ENCODE measurements at places on chromosomes 2 and 18.

- no peak for DNase-seq
Observed at GRCh38 chr2:71796174-71796593, 342.8 kb downstream of the DYSF start.

- DNase-seq: no peak
Observed at GRCh38 chr2:8090748-8091700, 590.8 kb upstream of the ID2 start.

- DNase-seq: peak; percentile 41
Observed at GRCh38 chr2:62423883-62424458, 82.0 kb downstream of the TMEM17 start.

DNA sequence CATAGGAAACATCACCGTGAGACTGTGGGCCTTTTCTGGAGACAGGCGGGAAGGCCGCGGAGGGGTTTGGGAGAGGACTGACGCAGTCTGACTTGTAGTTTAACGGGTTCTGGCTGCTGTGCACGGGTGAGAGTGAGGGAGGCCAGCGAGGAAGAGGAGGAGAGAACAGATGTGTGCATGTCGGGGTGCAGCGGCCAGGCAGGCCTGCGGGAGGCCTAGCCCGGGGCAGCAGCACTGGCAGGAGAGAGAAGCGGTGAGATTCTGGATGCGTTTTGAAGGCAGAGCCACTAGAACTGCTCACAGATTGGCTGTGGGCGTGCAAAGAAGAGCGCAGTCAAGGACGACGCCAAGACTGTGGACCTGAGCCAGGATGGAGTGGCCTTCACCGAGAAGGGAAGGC is 53.9 kb downstream of the PTGR3 start:
- DNase-seq: no peak

DNA sequence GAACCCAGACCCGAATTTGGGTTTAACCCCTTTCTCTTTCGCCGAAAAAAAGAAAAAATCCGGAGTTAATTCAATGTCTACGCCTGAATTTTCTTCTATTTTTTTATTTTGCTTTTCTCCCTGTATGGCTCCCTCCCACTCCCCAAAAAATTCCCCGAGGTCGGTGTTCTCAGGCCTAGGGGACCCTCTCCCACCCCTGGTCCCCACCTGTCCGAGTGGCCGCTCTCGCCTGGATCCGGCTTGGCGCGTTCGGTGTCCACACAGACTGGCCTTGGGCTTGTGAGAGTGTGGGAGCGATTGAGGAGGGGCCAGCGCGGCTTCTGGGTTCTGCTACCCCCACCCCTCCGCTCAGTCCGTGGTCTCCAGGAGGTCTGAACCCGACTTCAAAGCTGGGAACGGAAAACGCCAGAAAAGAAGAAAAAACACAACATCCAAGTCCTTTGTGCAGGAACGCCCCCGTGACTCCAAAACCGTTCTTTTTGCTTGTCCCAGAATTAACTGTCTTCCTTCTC is 5.7 kb upstream of the EN1 start:
- no peak for DNase-seq

DNA sequence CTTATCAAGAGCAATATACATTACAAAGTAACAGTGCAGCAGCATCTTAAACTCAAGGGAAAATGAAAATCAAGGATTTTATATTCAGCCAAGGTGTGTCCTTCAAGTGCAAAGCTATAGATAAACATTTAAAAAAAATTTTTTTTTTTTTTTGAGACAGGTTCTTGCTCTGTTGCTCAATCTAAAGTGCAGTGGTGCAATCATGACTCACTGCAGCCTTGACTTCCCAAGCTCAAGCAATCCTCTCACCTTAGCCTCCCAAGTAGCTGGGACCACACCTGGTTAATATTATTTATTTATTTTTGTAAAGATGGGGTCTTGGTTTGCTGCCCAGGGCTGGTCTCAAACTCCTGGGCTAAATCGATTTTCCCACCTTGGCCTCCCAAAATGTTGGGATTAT is 9.0 kb downstream of the CDKL4 start:
- DNase-seq: no peak

GRCh38 chr18:55918444-55918843 is 330.5 kb upstream of the TCF4 start:
- no peak for DNase-seq

DNA sequence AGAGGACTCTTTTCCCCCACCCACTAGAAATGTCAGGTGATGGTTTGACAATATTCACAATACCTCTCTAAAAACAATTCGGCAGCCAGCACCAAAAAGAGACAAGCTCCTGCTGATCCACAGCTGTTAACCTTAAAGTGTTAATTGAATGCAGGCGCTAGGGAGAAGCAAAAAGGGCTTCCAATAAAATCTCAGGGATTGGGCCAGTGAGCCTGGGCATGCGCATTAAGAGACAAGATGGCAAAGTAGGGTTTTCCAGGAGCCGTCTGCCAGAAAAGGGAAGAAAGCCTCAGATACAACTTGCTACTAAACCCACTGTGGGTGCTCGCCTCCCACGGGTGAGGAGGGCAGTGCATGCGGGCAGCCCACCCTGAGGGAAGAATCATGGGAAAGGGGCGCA is 98.8 kb downstream of the HS6ST1 start:
- no peak for DNase-seq

DNA sequence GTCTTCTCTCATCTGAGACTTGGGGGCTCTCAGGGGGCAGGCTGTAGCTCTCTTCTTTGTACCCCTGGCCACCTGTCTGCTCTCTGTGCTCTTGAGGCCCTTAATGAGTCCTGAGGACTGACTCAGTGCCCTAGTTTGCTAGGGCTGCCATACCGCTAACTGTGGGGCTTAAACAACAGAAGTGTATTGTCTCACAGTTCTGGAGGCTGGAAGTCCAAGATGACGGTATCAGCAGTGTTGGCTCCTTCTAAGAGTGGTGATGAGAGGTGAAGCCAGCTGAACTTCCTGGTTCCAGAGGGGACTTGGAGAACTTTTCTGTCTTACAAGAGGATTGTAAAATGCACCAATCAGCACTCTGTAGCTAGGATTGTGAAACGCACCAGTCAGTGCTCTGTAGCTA is 67.0 kb downstream of the ACOXL start:
- no peak for DNase-seq

GRCh38 chr2:118520246-118520645 is 327.2 kb downstream of the EN1 start:
- no peak for DNase-seq

- DNase-seq: no peak
Observed at GRCh38 chr2:228507870-228508269, 326.4 kb upstream of the SPHKAP start.

- no peak for DNase-seq
Observed at GRCh38 chr2:146602383-146602782, 1242.4 kb upstream of the ACVR2A start.

DNA sequence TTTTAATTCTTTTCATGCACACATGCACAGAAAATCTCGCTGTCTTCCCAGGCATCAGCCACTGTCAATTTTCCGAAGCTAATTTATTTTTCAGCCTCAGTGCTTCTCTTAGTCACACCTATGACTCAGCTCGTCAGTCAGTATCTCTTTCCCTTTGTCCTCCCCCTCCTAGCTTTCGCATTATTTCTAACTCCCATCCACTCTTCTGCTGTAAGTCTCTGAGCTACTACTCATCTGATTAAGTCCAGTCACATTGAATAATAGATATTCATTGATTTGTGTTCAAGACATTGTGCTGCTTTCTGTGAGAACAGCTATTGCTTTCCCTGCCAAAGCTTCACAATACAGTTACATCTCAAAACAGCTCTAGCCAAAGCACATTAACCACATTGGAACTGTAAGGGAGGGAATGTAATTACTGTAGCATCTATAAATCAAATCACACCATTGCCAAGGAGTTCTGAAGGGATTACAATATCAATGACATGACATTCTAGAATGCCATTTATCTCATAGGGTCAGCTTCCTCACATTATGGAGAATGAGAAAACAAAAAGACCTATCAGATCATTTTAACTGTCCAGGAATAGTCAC is 89.4 kb downstream of the SCN3A start:
- no peak for DNase-seq

- DNase-seq: no peak
Observed at GRCh38 chr2:143451642-143452281, 322.5 kb downstream of the ARHGAP15 start.

DNA sequence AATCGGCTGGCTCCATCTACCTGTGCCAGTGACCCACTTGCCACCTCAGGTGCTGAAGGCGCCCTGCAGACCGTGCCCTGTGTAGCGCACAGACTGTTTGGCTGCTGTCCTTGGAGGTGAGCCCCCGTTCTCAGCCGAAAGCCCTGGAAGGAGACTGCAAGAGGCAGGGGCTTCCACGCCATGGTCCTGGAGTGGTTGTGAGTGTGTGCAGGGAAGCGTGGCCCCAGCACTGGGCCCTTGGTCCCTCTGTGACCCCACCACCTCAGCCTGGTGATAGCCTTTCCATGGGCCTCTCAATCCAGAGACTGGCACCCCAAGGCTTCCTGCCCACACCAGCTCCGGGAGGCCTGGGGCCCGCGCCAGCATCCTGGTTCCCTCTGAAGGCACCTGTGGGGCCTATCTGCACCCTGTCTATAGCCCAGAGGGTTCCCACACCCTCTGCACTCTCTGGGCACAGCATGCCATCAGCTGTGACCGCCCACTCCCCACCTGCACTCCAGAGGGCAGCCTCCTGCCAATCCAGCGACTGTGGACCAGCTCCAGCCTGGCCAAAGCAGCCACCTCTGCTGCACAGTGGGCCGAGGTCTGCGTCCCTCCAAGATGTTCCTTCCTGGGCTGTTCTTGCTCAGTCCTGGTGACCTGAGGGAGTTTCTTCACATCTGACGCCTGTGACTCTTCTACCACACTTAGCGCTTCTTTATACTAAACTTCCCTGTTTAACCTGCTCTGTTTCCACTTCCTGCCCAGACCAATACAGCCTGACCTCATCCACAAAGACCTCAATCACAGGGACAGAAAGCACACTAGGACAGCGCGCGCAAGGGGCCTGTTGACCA is 109.5 kb downstream of the EIPR1 start:
- DNase-seq: no peak

DNA sequence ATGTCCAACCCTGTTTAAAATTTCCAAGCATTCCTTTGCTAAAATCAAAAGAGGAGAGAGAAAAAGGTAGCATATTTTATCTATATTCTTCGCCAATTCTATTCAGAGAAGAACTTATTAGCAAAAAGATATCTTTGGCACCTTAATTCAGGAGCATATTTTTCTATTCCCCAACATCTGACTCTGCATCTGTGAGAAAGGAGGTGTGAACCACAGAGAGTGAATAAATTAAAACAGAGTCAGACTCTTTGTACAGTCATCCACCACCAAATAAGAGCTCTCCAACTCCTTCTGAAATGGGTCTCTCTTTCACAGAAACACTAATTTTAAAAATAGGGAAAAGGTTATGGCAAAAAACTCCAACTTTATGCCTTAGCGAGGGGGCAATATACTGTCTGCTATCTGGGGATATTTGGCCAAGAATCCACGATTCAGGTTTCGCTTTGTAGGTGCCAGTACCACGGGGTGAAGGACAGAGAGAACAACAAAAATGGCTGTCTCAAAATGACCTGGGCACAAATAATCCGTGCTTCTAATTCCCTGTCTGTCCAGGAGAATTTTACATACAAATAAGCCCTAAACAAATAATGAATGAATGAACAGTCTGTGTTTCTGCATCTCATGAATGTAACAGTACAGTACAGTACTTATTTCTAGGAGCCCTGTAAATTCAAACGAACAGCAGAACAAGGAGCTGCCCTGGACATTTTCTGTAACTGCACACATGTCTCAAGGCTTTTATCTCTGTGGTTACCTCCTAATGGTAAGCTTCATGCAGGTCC is 43.4 kb downstream of the EPB41L3 start:
- DNase-seq: no peak

DNA sequence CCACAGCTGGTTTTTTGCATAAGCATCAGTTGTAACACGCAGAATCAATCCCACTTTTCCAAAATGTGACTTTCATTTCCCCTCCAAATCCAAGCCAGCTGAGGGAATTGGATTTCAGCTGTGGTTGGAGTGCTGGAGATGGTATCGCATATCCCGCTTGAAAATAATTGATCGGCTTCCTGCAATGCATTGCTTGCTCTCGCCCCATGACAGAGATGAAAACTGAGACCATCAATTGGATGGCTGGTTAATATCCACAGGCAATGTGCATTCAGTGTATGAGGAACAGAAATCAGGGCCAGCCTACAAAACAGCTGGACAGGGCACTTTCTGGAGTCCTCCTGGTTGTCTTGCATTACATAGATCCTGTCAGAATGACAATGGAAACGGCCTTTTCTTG is 135.3 kb downstream of the MAIP1 start:
- no peak for DNase-seq

GRCh38 chr2:74503506-74504475 is 3.7 kb downstream of the PCGF1 start:
- no peak for DNase-seq

DNA sequence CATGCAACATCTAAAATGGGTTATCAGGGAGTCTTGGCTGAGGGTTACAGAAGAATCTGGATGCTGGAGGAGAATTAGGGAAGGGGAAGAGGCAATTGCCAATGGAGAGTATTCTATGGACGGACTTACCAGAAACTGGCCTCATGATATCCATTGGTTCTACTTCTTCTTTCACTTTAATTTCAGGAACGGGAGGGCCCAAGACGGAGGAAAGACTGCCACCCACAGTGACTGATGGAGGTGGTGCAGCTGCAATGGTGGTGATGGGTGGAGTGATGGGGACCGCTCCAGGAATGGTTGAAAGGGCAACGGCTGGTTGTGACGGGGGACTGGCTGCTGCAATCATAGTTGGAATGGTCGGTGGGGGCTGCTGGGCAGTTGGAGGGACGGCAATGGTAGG is 69.1 kb upstream of the AMMECR1L start:
- no peak for DNase-seq
